Astrocyte of the hippocampus (primary cell): ENCODE measurements at places on chromosomes 1 and 21.

- no peak for DNase-seq
Measured at GRCh38 chr1:232978091-232978634, 27.8 kb downstream of the NTPCR start.

DNA sequence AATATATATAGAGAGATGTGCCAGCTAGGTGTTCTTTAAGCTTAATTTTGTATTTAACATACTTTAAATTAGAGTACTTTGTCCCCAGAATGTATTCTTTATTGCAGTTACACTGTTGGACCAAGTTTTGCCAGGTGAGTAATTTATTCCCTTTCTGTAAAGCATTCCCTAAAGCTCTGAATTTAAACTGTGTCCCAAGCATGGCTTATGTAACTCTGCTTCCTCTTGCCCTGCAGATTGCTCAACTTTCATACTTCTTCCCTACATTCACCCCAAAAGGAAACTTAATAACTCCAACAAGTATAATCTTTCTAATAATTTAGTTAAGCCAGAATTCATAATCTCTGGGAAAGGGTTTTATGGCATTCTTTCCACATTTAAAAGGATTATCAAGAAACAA lies 5.6 kb downstream of the LYPLAL1 start:
- DNase-seq, result no peak

GRCh38 chr21:32257962-32258785 lies 20.7 kb downstream of the MIS18A start:
- DNase-seq, result peak; percentile 90

GRCh38 chr21:42467140-42467983 lies 28.7 kb downstream of the RSPH1 start:
- peak; percentile 36 for DNase-seq

- peak; percentile 29 for DNase-seq
Measured at GRCh38 chr1:168161459-168161858, 17.3 kb upstream of the TIPRL start.

- no peak for DNase-seq
Measured at GRCh38 chr1:165525708-165526107, 18.1 kb upstream of the LRRC52 start.

DNA sequence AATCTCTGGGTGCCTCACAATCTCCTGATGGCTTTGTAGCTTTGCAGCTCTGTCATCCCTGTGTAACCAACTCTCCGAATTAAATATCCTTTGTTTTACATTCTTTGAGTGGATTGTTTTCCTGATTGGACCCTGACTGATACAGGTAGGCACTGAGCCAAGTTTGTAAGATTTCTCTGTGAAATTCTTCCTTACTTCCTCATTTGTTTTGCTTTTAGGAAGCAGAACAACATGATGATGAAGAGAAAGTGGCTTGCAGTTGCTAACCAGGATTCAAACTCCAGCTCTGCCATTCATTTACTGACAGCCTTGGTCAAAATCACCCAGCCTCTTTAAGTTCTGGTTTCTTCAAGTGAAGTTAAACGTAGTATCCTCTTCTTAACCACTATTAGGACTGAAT lies 452.3 kb downstream of the OMA1 start:
- DNase-seq, result no peak

- no peak for DNase-seq
Measured at GRCh38 chr1:29172415-29172939, 9.2 kb downstream of the SRSF4 start.

GRCh38 chr1:65658122-65658521 lies 134.6 kb upstream of the PDE4B start:
- DNase-seq, result no peak

DNA sequence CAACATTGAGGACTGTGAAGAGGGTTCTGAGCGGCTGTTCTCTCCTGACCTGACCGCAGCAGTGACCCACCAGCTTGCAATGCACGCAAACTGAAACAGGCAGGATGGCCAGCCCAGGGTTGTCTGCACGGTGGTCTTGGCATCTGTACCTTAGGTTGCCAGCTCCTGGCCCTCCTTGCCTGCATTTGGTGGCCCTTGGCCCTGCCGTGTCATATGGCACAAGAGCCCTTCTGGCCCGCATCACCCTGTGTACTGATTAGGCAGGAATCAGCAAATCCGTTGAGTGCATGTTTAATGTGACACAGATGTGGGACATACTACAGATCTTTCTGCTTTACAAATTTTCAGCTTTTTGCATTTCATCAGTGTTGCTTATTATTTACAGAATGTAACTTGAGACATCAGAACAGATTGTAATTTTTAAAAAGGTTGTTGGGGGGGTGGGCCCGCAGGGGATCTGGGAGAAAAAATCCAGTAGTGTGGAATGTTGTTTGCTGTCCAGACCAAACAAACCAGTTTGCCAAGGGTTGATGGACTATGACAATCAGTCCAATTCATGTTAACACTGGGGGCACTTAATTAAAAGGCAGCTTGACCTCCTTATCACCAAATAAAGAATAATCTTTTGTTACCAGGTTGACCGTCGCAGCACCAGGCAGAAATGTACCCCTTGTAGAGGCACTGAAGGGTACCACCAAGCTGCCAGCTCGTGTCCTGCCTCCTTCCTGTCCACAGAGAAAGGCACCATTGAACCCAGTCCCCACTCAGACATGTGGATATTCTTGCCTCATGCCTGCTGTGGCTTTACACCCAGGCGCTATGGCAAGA lies 132.6 kb downstream of the DHRS3 start:
- DNase-seq, result peak; percentile 70
